ENCODE measurements at places on chromosomes 13 and 19.

DNA sequence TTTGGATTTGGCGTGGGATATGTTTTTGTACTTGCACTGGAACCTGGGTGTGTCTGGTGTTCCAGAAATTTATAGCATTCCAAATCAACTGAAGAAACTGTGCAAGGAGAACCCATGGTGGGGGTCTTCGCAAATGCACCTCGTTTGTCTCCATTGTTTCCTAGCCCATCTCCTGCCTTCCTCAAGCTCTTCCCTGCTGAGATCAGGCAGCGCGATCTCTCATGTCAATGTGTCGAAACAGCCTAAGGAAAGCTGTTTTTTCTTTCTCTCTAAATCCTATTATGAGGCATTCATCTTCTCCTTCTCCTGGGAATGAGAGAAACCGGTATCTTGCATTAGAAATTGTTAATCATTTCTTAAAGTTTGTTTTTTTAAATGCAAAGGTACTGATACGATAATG is 131.0 kb downstream of the KLF5 start:
- DNase-seq, result no peak

DNA sequence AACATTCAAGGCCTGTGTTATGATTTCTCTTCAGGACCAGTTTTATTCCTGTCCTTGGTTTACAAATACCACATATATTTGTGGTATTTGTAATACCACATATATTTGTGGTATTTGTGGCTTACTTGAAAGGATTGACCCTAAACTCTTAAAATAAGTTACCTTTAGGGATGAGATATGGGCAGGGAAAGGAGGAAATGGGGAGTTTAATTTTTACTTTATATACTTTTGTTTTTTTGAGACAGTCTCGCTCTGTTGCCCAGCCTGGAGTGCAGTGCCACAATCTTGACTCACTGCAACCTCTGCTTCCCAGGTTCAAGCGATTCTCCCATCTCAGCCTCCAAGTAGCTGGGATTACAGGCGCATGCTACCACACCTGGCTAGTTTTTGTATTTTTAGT is 2.3 kb upstream of the TGDS start:
- no peak for DNase-seq

GRCh38 chr13:96431044-96431581 is 341.2 kb downstream of the HS6ST3 start:
- DNase-seq, result no peak

DNA sequence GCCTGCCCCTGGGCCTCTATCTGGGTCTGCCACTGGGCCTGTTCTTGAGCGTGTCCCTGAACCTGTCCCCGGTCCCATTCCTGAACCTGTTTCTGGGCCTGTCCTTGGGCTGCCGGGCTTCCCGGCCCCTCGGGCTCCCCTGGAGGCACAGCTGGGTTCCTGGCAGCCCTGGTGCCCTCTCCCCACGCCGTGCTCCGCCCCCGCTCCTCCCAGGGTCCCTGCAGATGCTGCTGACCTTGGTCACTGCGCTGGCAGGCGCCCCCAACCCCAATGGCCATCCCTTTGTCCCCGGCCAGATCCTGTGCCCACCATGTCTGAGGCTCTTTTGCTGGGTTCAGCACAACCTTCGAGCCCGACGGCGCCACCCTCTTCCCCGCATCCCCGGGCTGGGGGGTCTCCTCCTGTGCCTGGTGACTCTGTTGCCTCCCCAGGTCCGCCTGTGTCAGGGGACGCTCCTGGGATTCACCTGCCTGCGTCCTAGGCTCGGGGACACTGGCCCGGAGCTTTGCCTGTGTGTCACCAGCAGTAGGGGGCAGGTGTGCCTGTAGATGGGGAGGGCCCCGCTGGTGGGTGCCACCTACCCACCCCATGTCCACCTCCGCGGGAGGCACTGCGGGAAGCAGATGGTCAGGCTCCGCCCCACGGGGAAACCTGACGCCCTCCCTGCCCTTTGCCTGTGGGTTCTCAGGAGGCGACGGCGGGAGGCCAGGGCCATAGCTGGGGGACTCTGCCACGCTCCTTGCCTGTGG is 41.0 kb upstream of the GRTP1 start:
- no peak for DNase-seq

GRCh38 chr13:47256618-47257017 is 359.8 kb upstream of the HTR2A start:
- no peak for DNase-seq

GRCh38 chr13:29281932-29282495 is 313.5 kb downstream of the SLC7A1 start:
- no peak for DNase-seq

GRCh38 chr19:32829345-32829896 is 40.1 kb downstream of the SLC7A9 start:
- no peak for DNase-seq

DNA sequence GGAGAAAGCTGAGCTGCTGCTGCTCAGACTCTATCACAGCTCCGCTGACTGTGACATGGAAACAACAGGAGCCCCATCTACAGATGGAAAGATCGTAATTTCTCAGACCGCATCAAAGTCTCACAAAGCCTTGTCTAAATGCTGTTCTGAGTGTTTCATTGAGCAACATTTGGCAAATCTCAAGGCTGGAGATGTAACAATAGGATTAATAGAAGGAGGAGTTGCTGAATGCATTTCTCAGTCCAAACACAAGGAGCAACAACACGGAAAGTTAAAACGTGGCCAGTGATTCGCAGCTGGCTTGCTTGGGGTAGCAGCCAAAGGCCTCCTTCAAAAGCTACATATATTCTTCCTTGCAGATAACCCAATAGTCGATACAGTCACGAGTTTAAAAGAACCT is 55.7 kb downstream of the MRPL57 start:
- DNase-seq, result no peak

DNA sequence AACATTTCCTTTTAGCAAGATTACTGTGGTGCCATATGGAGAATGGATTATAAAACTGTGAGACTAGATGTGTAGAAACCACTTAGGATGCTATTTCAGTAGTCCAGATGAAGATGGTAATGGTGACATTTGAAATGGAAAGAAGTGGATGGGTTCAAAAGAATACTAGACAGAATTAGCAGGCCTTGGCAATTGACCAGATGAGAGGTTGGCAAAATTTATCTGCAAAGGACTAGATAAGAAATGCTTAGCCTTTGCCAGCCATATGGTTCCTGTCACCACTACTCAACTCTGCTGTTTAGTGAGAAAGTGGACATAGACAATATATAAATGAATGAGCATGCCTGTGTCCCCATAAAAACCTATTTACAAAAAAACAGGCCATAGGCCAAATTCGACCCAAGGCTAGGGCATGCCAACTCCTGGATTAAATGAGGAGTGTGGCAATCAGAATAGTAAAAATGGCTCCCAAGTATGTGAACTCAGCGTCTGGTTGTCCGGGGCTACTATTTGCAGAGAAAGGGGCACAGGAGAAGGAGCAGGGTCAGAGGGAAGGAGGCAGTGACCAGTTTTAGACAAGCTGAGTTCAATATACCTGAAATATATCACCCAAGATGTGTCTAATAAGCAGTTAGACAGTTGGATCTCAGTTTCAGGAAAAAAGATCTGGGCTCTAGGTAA is 98.4 kb downstream of the ENOX1 start:
- DNase-seq, result no peak

GRCh38 chr19:40265055-40265762 is 19.9 kb downstream of the AKT2 start:
- DNase-seq, result no peak

GRCh38 chr13:20911037-20911436 is 8.5 kb upstream of the XPO4 start:
- DNase-seq, result no peak

DNA sequence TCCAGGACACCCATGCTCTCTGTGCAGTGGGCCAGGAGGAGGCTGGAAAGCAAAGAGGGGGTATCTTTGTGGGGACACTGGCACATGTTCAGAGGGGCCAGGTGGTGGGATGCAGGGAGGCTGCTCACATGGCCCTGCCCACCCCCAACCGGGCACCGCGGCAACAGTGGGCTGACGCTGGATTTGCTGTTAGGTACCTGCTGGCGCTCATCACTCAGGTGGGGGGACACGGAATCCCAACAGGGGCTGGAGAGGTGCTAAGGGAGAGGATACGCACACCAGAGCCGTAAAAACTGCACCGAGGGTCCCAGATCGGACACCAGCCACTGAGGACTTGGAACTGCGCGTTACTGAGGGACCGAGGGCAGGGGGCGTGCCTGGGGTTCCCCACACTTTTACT is 19.2 kb downstream of the AKAP8L start:
- no peak for DNase-seq

DNA sequence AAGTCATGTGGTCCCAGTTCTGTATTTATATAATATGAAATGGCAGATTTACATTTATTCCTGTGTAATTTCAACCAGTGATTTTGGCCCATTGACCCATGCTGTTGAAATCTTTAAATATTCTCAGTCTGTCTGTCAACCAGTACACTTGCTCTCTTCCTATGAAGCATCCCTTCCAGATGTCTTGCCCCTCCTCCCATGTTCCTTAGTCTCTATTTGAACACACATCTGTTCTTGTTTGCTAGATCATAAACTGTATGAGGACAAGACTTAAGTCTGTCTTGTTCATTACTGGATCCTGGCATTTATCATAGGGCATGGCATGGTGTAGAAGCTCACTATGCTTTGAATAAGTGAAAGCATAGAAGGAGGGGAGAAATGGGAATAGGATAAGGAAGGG is 34.9 kb downstream of the STARD13 start:
- no peak for DNase-seq

- DNase-seq, result no peak
Observed at GRCh38 chr19:7295912-7296536, 1.8 kb upstream of the INSR start.

DNA sequence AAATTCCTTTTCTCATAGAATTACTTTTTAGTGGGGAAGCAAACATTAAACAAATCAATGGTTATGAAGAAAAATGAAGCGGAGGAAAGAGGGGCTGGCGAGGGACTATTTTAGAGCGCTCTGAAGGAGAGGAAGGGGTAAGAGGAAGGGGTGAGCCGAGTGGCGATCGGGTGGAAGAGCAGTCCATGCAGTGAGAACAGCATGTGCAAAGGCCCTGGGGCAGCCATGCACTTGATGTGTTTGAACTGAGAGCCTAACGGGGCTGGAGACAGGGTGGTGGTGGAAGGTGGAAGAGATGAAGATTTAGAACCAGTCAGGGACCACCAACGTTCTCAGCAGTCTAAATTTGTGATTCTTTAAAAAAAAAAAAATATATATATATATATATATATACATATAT is 14.4 kb upstream of the NOP53 start:
- no peak for DNase-seq

DNA sequence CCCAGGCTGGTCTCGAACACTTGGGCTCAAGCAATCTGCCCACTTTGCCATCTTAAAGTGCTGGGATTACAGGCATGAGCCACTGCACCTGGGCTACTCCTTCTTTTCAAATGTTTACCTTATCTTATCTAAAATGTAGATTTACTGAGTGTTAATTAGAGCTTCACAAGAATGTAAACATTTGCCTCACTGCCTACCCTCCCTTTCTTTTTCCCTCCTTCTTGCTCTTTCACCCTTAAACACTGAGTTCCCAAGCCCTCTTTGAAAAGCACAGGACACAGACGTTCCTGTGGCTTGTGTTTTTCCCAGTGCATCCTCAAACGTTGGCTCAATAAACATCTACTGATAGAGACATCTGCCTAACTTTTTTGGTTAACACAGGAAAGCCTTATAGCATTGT is 32.7 kb upstream of the CYSLTR2 start:
- no peak for DNase-seq

GRCh38 chr13:25867038-25867437 is 184.8 kb downstream of the SHISA2 start:
- DNase-seq, result no peak

GRCh38 chr19:50718255-50719118 is 1.1 kb downstream of the SHANK1 start:
- DNase-seq, result no peak

GRCh38 chr19:35154525-35155406 is at the start of gene FXYD5:
Gene FXYD5, plus strand, starts transcription at chr19:35154735. Its CDS starts 816 bp downstream, at chr19:35155551.
- DNase-seq, result peak; percentile 81

GRCh38 chr19:27774827-27775226 is 1438.1 kb downstream of the UQCRFS1 start:
- no peak for DNase-seq

GRCh38 chr13:87923753-87924152 is 252.6 kb downstream of the SLITRK5 start:
- no peak for DNase-seq

GRCh38 chr19:40147693-40148347 is 43.4 kb upstream of the MAP3K10 start:
- no peak for DNase-seq

DNA sequence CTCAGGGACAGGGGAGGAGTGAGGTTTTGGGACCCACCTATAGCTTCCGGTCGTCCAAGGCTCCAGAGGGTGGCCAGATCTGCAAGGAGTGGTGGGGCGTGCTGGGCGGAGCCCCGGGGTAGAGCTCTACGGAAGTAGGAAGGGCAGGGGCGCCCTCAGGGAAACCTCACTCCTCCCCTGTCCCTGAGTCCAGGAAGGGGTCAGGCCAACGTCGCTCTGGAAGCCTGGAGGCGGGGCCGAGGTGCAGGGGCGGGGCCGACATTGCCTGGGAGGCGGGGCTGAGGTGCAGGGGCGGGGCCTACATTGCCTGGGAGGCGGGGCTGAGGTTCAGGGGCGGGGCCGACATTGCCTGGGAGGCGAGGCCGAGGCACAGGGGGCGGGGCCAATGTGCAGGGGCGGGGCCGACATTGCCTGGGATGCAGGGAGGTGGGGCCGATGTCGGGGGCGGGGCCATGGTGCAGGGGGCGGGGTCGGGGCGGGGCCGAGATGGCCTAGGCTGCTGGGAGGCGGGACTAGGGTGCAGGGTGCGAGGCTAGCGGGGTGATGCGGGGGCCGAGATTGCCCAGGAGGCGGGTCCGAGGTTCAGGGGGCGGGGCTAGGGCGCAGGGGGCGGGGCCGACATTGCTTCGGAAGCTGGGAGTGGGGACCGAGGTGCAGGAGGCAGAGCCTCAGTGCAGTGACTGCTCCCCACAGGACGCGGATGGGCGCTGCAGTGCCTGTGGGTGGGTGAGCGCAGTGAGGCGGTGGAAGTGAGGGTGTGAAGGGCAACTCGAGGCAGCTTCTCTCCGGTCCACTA is 4.9 kb upstream of the PALM start:
- DNase-seq, result peak; percentile 76

DNA sequence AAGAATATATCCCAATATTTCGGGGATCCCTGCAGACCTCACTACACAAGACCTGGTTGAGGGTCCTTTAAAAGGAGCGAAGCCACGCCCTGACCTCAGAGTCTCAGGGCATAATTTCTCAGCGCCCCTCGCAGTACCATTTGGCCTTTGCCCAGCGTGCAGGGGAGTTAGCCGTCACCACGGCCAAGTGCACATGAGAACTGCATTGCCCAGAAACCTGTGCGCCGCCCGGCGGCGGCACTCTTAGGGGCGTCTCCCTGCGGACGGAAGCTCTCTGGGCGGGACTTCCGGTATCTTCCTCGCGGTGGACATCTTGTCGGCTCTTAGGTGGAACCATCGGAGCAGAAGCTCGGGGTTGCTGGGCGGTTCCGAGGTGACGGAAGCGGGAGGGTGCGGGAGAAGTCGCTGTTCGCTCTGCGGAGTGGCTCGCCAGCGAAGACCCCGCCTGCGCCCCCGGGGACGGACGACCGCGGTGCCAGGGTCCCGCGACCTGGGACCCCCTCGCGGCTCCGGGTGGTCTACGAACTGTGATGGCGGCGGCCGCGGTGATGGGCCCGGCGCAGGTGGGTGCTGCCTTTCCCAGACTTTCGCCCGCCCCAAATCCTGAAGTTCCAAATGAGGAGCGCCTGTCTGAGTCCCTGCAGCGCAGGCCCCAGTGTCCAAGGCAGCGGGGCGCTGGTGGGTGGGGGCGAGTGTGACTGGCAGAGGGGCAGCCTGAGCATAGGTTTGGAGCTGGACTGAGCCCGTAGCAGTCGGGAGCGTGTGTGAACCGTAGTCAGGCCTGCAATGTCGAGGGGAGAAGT is at the start of gene ZNF134:
Gene ZNF134, plus strand, starts transcription at position 302 of the 803 bp plus-strand sequence. CDS start 5,227 bp downstream, outside the sequence.
- DNase-seq, result peak; percentile 91

- peak; percentile 60 for DNase-seq
Observed at GRCh38 chr19:2446381-2446780, 10.4 kb downstream of the LMNB2 start.

- no peak for DNase-seq
Observed at GRCh38 chr19:38838986-38839761, 7.6 kb upstream of the ECH1 start.

All from CD8-positive, alpha-beta T cell (primary cell).